ENCODE measurements at places on chromosomes 2 and 18.

GRCh38 chr2:155930312-155930711, 402.2 kb downstream of the NR4A2 start:
- no peak for DNase-seq

GRCh38 chr18:54255141-54255540, 14.2 kb upstream of the POLI start:
- no peak for DNase-seq

GRCh38 chr2:54473851-54474250, 17.7 kb downstream of the SPTBN1 start:
- no peak for DNase-seq

DNA sequence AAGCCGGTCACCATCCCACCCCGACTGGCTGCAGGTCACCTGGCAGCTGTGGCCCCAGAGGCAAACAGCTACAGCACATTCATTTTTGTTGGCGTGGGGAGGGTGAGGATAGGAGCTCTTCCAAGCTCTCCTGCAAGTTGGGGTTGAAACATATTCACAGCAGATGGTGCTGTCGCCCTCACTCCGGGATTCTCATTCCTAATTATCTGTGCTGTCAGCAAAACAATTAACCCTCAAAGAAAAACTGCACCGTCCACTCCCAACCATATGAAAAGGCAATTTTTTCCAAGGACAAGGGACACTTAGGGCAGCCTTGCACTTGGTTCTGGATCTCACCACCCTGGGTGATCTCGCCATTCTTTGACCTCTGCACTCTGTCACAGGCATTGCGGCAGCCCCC, 68.6 kb downstream of the ZBTB7C start:
- DNase-seq = no peak

DNA sequence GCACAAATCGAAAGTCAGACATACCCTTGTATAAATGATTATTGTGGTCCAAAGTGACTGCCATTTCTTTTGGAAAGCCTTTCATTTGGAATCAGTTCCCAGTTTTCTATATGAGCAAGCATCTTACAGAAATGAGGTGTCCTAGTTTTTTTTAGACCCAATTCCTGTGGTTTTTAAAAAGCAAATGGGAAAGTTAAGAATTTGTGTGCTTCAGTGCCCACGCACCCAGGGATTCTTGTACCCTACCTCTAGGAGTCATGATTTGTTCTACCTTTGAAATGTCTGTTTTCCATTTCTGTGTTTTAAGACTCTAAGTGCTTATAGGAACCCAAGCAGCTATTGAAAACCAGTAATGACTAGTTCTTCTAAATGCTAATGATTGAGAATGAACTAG, 218.1 kb downstream of the CAMKMT start:
- no peak for DNase-seq

GRCh38 chr2:85419009-85419675, 628 bp downstream of the SH2D6 start:
- peak; percentile 56 for DNase-seq
